ENCODE measurements at places on chromosomes 7 and 10. TPM values are rescaled to one million over a fixed set of nuclear protein-coding genes. Genes with fewer than 3 reads are reported as not detected.

The CPED1 gene
- 0.13 TPM for total RNA-seq

The ASCC1 gene
- 36.9 TPM for total RNA-seq

The PAXIP1 gene
- total RNA-seq = 32.6 TPM

The PLEKHS1 gene
- not detected for total RNA-seq

The TRIM4 gene
- 6.9 TPM for total RNA-seq

The A1CF gene
- not detected for total RNA-seq

The IFIT1B gene
- not detected for total RNA-seq

The CTTNBP2 gene
- 15.7 TPM for total RNA-seq

The SH2D4B gene
- not detected for total RNA-seq

The CCZ1B gene
- total RNA-seq = 77.0 TPM

DNA sequence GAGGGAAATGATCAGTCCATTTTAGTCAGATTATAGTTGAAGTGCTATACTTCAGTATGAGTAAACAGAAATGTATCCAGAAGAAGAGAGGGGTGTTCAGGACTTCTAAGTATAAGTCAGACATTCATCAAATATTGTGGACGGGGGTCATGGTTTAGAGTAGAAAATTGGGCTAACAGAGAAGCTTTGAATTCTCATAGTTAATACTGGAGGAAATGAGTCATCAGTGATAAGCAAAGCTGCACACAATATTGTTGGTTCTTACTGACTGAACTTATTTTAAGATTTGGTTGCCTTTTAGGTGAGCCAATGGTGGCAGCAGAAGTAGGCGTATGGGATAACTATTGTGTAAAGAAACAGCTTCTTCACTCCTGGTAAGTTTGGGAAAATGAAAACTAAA is 1.7 kb upstream of the SUMF2 start:
- peaks cover 48% of the 10 kb centered on the region for H3K36me3 ChIP-seq
- no peak overlapping the region for H3K27ac ChIP-seq
- no peak overlapping the region for H3K4me3 ChIP-seq
- no peak for DNase-seq
- H3K4me1 ChIP-seq = no peaks in the 10 kb centered on the region

GRCh38 chr7:24729365-24730017 is 27.8 kb downstream of the GSDME start:
- peaks cover 1% of the 10 kb centered on the region for H3K4me1 ChIP-seq
- H3K27me3 ChIP-seq = no peaks in the 10 kb centered on the region
- H3K36me3 ChIP-seq = peaks cover 8% of the 10 kb centered on the region
- H3K27ac ChIP-seq = no peak overlapping the region
- no peak for DNase-seq

GRCh38 chr10:16597656-16598055 is 76.0 kb upstream of the C1QL3 start:
- H3K4me3 ChIP-seq = no peak overlapping the region
- H3K4me1 ChIP-seq = no peaks in the 10 kb centered on the region
- no peak for DNase-seq

- H3K36me3 ChIP-seq = no peaks in the 10 kb centered on the region
- H3K27me3 ChIP-seq = no peaks in the 10 kb centered on the region
- no peak for DNase-seq
- H3K4me3 ChIP-seq = no peak overlapping the region
- H3K27ac ChIP-seq = no peak overlapping the region
These were observed 22.2 kb upstream of the CSGALNACT2 start for GRCh38 chr10:43115881-43116595.

GRCh38 chr10:123331438-123331837 is 177.2 kb downstream of the BUB3 start:
- H3K36me3 ChIP-seq = peaks cover 9% of the 10 kb centered on the region
- H3K4me3 ChIP-seq = no peak overlapping the region
- DNase-seq = no peak
- H3K4me1 ChIP-seq = no peaks in the 10 kb centered on the region
- no peaks in the 10 kb centered on the region for H3K27me3 ChIP-seq

GRCh38 chr10:15457382-15457781 is 86.3 kb upstream of the FAM171A1 start:
- H3K27ac ChIP-seq = no peak overlapping the region
- H3K27me3 ChIP-seq = no peaks in the 10 kb centered on the region
- no peak overlapping the region for H3K4me3 ChIP-seq
- no peaks in the 10 kb centered on the region for H3K36me3 ChIP-seq
- no peak for DNase-seq
- no peaks in the 10 kb centered on the region for H3K4me1 ChIP-seq

- H3K27me3 ChIP-seq = no peaks in the 10 kb centered on the region
- H3K4me3 ChIP-seq = no peak overlapping the region
- no peak overlapping the region for H3K27ac ChIP-seq
- no peaks in the 10 kb centered on the region for H3K36me3 ChIP-seq
- DNase-seq = no peak
These were observed 142.9 kb downstream of the NOC3L start for GRCh38 chr10:94219829-94220228.

DNA sequence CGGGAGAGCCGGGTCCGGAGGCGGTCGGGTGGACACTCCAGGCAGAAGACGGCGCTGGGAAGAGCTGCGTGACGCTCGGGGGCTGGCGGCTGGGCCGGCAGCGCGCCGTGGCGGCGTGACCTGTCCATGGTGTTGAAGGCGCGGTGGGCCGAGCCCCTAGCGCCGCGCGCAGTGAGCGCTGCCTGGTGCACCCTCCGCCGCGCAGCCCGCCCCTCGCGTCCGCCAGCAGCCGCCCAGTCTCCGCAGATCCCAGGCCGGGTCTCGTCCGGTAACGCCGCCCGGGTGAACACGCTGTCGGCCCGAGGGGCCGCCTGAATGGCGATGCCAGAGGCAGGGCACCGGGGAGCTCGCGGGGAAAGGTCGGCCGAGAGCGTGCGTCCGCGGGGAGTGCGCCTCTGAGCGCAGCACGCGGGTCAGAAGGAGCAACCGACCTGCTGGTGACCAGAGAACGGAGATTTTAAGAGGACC is 657 bp upstream of the TMEM178B start:
- H3K27me3 ChIP-seq = no peaks in the 10 kb centered on the region
- H3K4me1 ChIP-seq = no peaks in the 10 kb centered on the region
- H3K27ac ChIP-seq = no peak overlapping the region
- peak overlapping the region; percentile 83 for H3K4me3 ChIP-seq
- H3K36me3 ChIP-seq = no peaks in the 10 kb centered on the region

- no peak overlapping the region for H3K27ac ChIP-seq
- DNase-seq = no peak
- H3K36me3 ChIP-seq = no peaks in the 10 kb centered on the region
- no peaks in the 10 kb centered on the region for H3K4me1 ChIP-seq
- H3K4me3 ChIP-seq = no peak overlapping the region
These were observed 128.5 kb downstream of the PTEN start for GRCh38 chr10:87991946-87992345.

DNA sequence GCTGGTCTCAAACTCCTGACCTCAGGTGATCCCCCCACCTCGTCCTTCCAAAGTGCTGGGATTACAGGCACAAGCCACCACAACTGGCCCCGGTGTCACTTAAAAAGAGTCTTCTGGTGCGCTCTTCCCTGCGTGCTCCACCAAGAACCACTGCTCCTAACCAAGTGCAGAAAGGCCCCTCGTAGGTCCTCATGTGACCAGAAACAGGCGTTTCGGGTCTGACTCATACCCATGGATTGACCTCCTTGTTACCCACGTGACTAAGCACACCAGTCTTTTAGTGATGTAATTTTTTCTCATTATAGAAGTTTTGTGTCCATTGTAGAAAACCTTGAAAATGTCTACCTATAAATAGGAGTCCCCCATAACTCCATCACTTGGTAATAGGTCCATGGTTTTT is 13.9 kb downstream of the FKBP6 start:
- H3K36me3 ChIP-seq = no peaks in the 10 kb centered on the region
- no peak overlapping the region for H3K27ac ChIP-seq
- H3K27me3 ChIP-seq = no peaks in the 10 kb centered on the region
- H3K4me3 ChIP-seq = no peak overlapping the region

- H3K27ac ChIP-seq = no peak overlapping the region
- DNase-seq = no peak
- no peaks in the 10 kb centered on the region for H3K4me1 ChIP-seq
- no peaks in the 10 kb centered on the region for H3K36me3 ChIP-seq
- no peak overlapping the region for H3K4me3 ChIP-seq
These were observed 396.7 kb downstream of the PHTF2 start for GRCh38 chr7:78195281-78195680.

DNA sequence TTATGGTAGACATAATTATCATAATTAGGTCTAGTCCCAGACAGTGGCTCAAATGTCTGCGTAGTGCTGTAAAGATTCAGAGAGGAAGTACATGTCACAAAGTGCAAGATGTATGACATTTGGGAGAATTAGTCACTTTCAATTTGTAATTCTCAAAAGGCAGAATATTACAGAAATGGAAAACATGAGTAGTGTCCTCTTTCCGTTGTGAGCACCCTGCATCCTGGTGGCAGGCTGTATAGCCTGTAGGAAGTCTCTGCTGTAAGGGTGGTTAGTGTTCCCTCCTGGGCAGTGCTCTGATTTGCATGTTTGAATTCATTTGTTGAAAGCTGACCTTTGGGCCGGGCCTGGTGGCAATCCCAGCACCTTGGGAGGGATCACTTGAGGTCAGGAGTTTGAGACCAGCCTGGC is 17.0 kb downstream of the CDK14 start:
- H3K4me1 ChIP-seq = no peaks in the 10 kb centered on the region
- no peak overlapping the region for H3K4me3 ChIP-seq
- H3K27ac ChIP-seq = no peak overlapping the region
- H3K27me3 ChIP-seq = no peaks in the 10 kb centered on the region
- no peak for DNase-seq
- no peaks in the 10 kb centered on the region for H3K36me3 ChIP-seq

- no peaks in the 10 kb centered on the region for H3K4me1 ChIP-seq
- H3K36me3 ChIP-seq = no peaks in the 10 kb centered on the region
- no peak overlapping the region for H3K27ac ChIP-seq
These were observed 74.5 kb downstream of the LRMDA start for GRCh38 chr10:75505840-75506506.

- H3K4me3 ChIP-seq = no peak overlapping the region
- no peaks in the 10 kb centered on the region for H3K4me1 ChIP-seq
- no peak overlapping the region for H3K27ac ChIP-seq
- H3K36me3 ChIP-seq = no peaks in the 10 kb centered on the region
- no peaks in the 10 kb centered on the region for H3K27me3 ChIP-seq
These were observed 55.2 kb downstream of the ZEB1 start for GRCh38 chr10:31374146-31374696.

- no peak for DNase-seq
- no peaks in the 10 kb centered on the region for H3K4me1 ChIP-seq
- H3K4me3 ChIP-seq = no peak overlapping the region
These were observed 163.3 kb upstream of the GLI3 start for GRCh38 chr7:42400211-42400772.

GRCh38 chr10:89946106-89946505 is 244.7 kb downstream of the KIF20B start:
- no peaks in the 10 kb centered on the region for H3K4me1 ChIP-seq
- H3K36me3 ChIP-seq = no peaks in the 10 kb centered on the region
- no peak for DNase-seq
- no peak overlapping the region for H3K27ac ChIP-seq
- no peaks in the 10 kb centered on the region for H3K27me3 ChIP-seq

- no peaks in the 10 kb centered on the region for H3K36me3 ChIP-seq
- H3K27ac ChIP-seq = no peak overlapping the region
- H3K27me3 ChIP-seq = no peaks in the 10 kb centered on the region
- peaks cover 6% of the 10 kb centered on the region for H3K4me1 ChIP-seq
- no peak overlapping the region for H3K4me3 ChIP-seq
These were observed 65.8 kb downstream of the PIP4K2A start for GRCh38 chr10:22648547-22648961.

- no peaks in the 10 kb centered on the region for H3K4me1 ChIP-seq
- DNase-seq = peak; percentile 35
- no peak overlapping the region for H3K27ac ChIP-seq
- H3K36me3 ChIP-seq = peaks cover 3% of the 10 kb centered on the region
These were observed 9.3 kb upstream of the HUS1 start for GRCh38 chr7:47988496-47989386.

DNA sequence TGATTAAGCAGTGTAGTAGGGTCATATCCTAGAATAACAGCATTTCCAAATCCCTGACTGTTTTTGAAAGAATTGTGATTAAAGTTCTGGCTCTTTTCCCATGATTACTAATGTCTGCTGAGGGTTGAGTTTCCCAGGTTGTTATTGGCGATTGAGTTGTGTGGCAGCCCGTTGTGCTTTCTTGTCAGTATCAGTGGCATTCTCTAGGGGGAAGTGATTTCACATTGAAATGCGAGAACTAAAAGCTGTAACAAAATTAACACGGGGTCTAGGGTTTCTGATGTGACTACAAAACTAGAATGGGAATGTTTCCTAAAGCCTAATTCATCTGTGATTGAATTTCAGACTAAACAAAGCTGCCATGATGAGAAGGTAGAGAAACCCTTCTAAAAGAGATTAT is 349.4 kb downstream of the EXOC4 start:
- H3K36me3 ChIP-seq = no peaks in the 10 kb centered on the region
- no peak overlapping the region for H3K4me3 ChIP-seq
- no peak for DNase-seq
- H3K27me3 ChIP-seq = no peaks in the 10 kb centered on the region
